ENCODE measurements at places on chromosomes 3 and 15. TPM values are rescaled to one million over a fixed set of nuclear protein-coding genes. Genes with fewer than 3 reads are reported as not detected.

Gene ROPN1
- not detected for total RNA-seq

Gene LEKR1
- total RNA-seq: 0.48 TPM

Gene PLA2G4E
- total RNA-seq: not detected

Gene PAQR9
- total RNA-seq: not detected

Gene GOLGA8M
- total RNA-seq: 14.9 TPM

Gene RASL12
- not detected for total RNA-seq

Gene SLC2A2
- total RNA-seq: not detected

Gene BAHD1
- total RNA-seq: 48.8 TPM

Gene PDE8A
- total RNA-seq: 33.8 TPM

Gene ITIH1
- not detected for total RNA-seq

Gene INAFM2
- total RNA-seq: 13.0 TPM

Gene SPTBN5
- total RNA-seq: 1.4 TPM

Gene SLC15A2
- 6.8 TPM for total RNA-seq

Gene SLC35G2
- total RNA-seq: not detected
